CD4-positive, alpha-beta T cell treated with Interleukin-12 subunit alpha and Interleukin-12 subunit beta, for 1 hour (primary cell): ENCODE measurements at places on chromosomes 2 and 18.

DNA sequence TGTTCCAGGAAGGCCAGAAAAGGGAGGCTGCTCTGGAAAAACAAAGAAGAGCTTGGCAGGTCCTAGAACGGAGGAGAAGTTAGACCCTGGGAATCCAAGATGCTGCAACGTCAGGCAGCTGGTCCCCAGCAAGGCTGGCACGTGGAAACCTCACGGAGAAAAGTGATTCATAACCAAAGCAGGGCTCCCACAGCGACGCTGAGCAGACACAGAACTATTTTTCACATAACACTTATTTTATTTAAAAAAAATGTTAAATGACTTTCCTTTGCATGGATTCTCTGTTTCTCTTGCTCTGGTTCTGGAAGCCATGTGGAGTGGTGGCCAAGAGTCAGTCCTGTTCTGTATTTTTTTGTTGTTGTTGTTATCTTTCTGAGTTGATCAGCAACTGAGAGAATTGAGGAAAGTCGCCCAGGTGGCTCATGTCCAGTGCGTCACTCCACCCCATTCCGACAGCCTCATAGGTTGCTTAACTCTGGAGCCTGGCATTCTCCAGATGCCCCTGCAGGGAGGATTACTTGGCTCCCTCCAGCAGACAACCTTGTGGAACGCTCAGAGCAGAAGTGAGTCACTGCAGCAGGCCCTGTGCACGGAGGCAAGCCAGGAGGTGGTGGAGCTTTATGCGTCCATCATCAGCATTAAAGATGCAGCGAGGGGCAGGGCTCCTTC is 229.9 kb upstream of the HDAC4 start:
- no peak for DNase-seq

- no peak for DNase-seq
These were observed 6.7 kb upstream of the B3GNT7 start for GRCh38 chr2:231388725-231389346.

- peak; percentile 50 for DNase-seq
These were observed 34.3 kb downstream of the LPIN2 start for GRCh38 chr18:2978661-2979106.

DNA sequence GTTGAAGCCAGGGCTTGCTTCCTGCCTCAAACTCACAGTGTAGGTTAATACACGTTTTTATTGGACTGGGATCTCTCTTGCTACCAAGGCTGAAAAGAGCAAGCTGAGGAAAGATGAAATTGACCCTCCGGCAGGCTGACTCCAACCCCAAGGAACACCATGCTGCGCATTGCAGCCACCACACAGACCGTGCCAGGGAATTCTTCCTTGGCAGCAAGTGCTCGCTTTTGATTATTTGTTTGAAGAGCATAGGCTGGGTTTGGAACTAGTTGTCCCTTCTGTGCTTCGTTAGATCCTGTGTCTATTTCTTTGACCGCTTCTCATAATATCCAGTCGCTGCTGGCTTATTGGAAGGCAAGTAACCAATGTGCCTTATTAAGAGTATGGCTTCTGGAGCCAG is 34.4 kb upstream of the DARS1 start:
- DNase-seq, result no peak

DNA sequence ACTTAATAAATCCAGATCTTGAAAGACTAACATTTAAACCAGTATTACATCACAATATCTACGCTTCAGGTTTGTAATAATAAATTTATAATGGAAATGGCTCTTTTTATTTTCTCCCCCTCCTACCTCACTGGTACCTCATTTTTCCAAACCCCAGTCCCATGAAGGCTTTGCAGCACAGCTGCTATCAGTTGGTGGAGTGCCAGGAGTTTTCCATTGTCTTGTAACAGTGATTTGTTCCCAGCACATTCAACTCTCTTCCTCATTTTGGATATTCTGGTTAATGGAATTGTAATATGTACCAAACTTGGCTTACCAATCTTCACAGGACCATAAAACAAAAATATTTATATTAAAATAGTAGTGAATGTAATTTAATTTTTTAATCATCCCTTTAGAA is 91.2 kb downstream of the VRK2 start:
- no peak for DNase-seq
